ENCODE measurements at places on chromosomes 4 and X.

DNA sequence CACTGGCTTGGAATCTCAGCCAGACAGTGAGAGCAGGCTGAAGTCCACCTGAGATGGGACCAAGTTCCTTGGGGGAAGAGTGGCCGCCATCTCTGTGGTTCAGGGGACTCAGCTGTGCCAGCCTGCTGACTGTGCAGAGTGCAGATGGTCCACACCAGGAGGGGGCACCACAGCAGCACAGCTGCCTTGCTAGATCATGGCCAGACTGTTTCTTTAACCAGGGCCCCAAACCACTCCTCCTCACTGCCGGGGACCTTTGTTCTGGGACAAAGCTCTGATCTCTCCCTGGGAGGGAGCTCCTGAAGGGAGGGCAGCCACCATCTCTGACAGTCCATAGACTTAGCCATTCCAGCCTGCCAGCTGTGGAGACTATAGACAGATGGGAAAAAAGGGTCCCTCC, 2189.6 kb downstream of the PCDH7 start:
- no peak for DNase-seq

DNA sequence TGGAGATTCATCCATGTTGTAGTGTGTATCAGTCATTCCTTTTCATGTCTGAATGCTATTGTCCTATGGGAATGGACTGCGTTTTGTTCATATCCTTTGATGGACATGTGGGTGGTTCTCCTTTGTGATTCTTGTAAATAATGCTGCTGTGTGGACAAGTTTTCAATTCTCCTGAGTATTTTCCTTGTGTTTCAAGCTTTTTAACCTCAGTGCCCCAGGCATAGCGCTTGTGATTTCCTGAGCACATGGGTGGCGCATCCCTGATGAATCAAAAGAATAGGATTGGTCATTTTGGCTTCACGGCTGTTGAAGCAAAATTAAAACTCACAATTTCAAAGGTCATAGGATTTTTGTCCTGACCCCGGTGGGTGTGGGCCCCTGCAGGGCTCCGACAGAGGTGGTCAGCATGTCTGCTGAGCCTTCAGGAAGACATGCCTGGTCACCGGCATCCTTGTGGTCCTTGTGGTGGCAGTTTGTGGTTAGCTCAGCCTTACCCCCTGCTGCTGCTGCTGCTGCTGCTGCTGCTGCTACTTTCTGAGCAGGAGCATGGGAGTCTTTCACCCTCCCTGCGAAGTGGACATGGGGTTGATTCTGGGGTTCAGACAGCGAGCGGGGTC, 30.0 kb downstream of the SHROOM2 start:
- no peak for DNase-seq

DNA sequence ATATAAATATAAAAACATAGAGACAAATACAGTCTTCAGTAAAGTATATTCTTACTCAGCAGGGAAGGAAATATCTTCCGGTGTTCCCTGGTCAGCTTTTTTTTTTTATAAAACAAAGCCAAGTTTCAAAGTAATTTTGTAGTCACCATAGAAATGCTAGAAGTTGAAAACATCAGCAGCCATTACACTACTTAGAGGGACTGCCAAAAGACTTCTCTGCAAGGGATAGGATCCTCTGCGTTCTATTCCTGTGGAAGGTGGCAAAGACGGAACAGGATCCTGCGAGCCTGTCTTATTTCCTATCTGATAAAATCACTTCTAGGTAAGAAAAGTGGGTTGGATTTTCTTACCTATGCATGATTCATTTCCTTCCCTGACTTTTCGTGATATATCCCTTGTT, 19.4 kb downstream of the CLDN22 start:
- no peak for DNase-seq

- no peak for DNase-seq
Observed at GRCh38 chrX:123081776-123082175, 102.3 kb upstream of the GRIA3 start.

DNA sequence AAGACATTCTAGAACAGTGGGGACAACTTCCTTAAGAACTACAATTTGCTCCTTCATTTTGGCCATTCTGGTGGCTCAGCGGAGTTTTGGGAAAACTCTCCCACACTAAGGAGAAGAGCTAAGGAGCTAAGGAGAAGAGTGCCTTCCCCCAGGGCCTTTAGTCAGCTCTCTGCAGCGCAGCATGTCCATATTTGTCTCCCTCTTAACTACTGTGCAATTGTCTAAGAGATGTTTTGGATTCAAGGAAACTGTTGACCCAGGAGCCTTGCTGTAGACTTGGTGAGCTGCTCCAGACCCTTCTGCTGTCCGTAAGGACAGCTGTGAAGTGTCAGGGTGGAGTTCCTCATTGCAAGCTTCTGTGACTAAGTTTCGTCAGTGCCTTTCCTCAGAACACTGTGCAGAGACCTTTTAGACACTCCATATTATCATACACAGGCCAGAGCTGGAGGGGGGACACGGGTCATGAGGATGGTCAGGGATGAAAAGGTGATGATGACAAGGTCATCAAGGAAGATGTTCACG, 179.0 kb downstream of the NHS start:
- no peak for DNase-seq

DNA sequence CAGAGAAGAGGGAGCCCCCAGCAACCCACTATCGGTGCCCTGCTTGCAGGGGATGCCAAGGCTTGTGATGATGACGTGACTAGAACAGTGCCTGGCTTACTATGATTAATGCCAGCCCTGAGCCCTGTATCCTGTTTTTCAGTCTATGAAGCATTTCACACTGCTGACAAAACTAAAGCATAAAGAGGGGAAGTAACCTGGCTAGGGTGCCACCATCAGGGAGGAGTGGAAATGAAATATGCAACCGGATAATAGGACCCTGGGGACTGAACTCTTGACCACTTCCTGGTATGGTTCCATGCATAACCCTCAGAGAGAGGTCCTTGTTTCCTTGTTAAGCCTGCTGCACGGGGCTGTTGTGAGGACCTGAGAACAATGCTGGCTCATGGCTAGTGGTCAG, 50.3 kb downstream of the MED28 start:
- DNase-seq = no peak

GRCh38 chr4:123488916-123489315, 92.3 kb downstream of the SPRY1 start:
- no peak for DNase-seq

DNA sequence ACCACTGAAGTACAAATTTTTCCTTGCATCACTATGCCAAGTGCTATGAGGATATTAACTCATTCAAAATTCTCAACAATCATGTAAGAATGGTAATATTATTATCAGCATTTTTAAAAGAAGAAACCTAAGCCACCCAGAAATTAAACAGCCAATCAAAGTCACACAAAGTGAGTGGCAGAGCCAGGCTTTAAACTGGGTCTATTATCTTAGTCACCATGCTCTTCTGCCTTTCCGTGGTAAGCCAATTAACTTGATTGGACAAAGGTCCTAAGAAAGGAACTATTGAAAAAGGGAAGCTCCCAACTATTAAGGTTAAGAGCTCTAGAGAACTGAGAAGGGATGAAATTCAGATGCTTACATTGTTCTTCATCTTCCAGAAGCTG, 111.5 kb downstream of the ASB9 start:
- DNase-seq = no peak

- no peak for DNase-seq
Observed at GRCh38 chrX:142502441-142502840, 297.4 kb upstream of the MAGEC2 start.

DNA sequence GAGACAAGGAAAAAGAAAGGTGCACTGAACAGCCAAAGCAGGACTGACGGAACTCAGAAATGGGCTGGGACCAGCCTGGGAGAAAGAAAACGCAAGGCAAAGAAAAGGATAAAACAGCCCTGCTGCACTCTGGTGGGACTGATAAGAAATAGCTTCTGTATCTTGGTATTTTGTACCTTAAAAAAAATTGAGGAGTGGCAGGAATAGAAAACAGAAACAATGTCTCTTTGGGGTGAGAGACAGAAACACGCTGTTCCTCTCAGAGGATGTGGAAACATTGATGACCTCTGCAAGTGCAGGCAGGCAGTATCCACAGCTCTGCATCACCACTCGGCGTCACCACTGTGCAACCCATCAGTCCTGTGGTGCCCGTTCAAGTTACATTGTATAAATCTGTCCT, 152.5 kb upstream of the SPRY1 start:
- DNase-seq = no peak

- no peak for DNase-seq
Observed at GRCh38 chr4:42150653-42151567, 1.5 kb downstream of the BEND4 start.

GRCh38 chrX:134671294-134671693, 13.0 kb upstream of the PLAC1 start:
- DNase-seq = no peak

DNA sequence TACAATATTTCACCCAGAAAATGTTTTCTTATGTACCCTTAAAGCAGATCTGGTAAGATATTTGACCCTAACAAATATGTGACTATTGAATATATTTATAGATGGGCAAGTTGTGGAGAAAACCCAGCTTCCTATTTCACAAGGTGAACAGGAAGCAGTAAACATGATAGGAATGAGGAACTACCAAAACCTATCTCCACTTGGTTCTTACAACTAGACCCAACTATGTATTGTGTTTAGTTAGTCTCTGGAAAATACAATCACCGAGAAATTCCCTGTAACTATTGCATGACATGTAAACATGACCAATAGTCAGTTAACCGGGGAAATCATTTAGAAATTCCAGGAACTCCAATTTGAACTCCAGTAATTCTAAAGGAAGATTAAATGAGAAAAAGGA, 8.4 kb upstream of the RXFP1 start:
- DNase-seq = no peak

DNA sequence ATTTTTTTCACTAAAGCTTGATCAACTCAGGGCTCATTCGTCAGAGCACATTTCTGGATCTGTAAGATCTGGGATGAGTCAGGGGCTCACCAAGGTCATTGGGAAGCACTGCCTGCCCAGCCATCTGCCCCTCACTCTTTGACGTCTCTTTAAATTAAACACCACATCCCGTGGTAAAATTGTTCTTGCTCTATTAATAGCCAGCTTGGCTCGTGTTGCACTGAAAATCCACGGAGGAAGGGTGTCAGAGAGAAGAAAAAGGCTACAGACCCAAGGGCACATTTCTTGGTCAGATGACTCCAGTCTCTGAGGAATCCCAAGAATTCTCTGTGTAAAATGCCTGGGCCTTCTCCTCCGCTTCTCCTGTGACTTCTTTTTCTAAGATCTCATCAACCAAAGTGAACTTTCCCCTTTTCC, 45.7 kb upstream of the GATB start:
- DNase-seq = no peak

Measured in stimulated activated CD8-positive, alpha-beta memory T cell treated with anti-CD3 and anti-CD28 coated beads, Interleukin-2, amount 100 ng/mL, for 48 hours (primary cell).